LHCN-M2 (cell line): ENCODE measurements at places on chromosomes 4 and X. TPM values are rescaled to one million over a fixed set of nuclear protein-coding genes. Genes with fewer than 3 reads are reported as not detected.

- no peak for DNase-seq
Observed at GRCh38 chr4:38619316-38619715, 44.7 kb upstream of the KLF3 start.

DNA sequence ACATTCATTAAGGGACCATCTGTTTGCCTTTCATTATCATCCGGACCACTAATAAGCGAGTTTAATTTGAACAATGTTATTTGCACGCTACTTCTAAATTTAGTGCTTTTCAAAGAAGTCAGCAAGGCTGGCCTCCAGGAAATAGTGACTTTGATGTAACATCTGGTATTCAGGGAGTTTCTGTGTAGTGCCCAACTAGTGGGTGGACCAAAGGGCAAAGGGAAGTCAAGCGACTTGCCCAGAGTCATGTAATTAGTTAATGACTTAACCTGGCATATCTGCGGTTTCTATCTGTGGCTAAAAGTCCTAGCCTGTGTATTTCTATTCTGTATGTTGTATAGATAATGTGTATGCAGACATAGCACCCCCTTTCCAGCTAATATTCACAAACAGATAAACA lies 56.3 kb upstream of the LCORL start:
- DNase-seq = no peak

- DNase-seq = no peak
Observed at GRCh38 chrX:110041980-110042379, 39.1 kb downstream of the TMEM164 start.

GRCh38 chr4:142408003-142408441 lies 438.1 kb downstream of the INPP4B start:
- peak; percentile 75 for DNase-seq

DNA sequence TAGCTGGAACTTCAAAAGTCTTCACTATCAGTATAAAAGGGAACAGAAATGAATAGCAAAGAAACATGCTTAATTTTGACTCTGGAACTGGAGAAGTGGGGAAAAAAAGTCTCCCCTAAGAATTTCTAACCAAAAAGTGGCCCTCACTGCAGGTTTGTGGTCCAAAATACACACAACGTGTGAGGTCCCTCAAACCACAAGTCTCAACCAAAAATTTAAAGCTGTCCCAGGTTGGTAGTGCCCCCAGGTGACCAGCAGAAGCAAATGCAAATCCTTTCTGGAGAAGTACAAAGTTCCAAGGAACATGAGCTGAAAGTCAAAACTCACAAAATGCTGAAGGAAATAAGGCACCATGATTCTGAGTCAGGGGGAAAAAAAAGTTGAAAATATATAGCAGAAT lies 23.6 kb upstream of the VAMP7 start:
- DNase-seq = no peak

DNA sequence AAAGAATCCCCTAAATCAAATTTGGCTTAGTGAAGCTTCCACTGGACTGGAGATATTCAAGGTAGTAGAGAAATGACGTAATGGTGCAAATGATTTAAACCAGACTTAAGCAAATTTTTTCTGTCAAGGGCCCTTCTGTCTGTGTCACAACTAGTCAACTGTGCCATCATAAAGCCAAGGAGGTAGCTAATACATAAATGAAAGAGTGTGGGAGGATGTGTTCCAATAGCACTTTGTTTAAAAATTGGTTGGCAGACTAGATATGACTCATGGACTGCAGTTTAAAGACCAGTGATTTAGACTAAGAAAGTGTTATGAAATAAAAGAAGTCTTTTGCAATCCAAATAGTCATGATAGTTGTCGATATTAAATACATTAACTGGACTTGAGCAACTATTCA lies 24.3 kb upstream of the TEX13C start:
- DNase-seq = no peak

GRCh38 chr4:11743976-11744375 lies 315.3 kb upstream of the HS3ST1 start:
- DNase-seq = no peak

KLHL4 gene
- 11.7 and 16.0 TPM in 2 replicates for total RNA-seq

NR3C2 gene
- total RNA-seq = 0.45 and 2.1 TPM in 2 replicates

LNX1 gene
- total RNA-seq = 10.8 and 15.0 TPM in 2 replicates

NLGN4X gene
- total RNA-seq = not detected in 2 replicates

IL13RA1 gene
- total RNA-seq = 33.4 and 34.2 TPM in 2 replicates
